ENCODE measurements at places on chromosomes 2 and 18.
A peak's percentile ranks its signal among the peaks of the same experiment; 100 is the strongest.

DNA sequence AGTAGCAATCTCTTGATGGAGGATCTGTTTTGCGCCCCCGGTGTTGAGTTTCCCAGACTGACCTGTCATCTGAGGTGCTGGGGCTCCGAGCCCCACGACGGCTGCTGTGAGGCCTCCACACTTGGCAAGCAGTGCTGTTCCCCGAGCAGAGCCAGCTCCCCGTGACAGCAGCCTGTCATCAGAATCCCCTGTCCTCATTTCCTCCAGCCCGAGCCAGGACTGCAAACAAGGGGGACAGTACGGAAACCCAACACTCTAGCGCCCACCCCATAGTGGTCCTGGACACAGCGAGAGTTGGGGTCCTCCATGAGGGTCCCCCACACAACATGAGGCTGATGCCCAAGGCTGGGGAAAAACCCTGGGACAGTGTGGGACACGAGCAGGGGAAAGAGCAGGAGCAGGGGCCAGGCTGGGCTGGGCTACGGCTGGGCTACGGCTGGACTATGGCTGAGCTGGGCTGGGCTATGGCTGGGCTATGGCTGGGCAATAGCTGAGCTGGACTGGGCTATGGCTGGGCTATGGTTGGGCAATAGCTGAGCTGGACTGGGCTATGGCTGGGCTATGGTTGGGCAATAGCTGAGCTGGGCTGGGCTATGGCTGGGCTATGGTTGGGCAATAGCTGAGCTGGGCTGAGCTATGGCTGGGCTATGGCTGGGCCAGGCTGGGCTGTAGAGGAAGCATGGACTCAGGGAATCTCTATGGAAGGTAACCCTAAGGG lies 1.5 kb upstream of the KLHL30 start:
- no peak for DNase-seq

GRCh38 chr2:121219866-121220265 lies 65.1 kb downstream of the TFCP2L1 start:
- DNase-seq = no peak

GRCh38 chr2:182207049-182207746 lies 219.6 kb downstream of the PDE1A start:
- no peak for DNase-seq

DNA sequence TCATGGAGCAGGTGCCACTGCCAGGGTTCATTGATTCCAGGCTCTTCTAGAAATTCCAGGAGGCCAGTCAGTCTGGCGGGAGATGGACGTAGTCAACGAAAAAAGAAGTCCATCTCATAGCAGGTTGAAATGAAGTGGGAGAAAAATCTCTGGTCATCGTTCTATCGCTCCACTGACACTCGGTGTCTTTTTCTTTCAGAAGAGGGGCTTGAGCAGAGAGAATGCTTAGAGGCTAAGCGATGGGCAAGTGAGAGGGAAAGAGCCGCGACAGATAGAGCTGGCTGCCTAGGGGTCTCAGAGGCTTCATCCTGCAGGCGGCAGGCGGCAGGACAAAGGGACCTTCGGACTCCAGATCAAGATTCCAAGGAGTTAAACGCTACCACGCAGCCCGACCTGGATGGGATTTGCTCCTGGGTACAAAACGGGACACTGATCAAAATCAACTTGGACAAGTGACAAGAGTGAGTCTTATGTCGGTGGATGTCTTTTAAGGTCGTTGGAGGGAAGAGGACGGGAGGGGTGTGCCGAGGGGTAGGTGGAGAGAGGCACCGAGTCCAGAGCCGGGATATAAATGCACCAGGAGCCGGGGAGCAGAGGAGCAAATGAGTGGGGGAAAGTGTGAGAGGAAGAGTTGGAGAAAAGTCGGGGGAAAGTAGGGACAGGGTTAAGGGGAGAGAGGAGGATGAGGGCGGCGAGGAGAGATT lies 677 bp upstream of the TMEM178A start:
- no peak for DNase-seq

DNA sequence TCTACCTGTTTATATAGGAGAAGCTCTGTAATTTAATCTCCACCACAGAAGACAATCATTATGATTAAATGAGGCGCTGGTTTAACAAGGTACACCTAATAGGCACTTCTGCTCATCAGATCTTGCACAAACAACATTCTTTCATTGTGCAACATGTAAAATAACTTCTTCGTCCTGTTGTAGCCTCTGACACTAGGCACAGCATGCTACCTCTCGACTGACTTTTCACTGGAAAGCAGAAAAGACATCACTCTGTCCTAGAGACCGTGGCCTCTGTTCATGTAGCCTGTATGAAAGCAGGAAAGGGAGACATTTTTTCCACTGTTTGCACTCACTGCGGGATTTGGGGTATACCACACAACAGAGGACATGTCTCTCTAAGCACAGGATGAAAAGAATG lies 316.5 kb downstream of the IRS1 start:
- DNase-seq = no peak

DNA sequence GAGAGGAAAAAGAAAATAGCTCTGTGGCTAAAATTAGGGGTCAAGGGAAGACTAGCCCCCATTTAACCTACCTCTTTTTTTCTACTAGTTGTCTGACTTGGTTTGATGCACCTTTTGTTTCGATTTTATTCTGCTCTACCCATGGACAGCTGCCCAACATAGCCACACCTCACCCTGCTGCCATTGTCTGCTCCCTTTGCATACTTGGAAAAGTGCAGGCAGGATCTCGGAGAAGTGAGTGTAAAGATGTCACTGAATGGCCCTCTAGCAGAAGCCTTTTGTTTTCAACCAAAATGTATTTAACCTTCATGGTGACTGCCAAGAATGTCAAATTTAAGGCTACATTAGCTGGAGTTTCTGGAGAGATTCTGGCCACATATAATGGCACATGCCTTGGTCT lies 62.9 kb downstream of the SETBP1 start:
- DNase-seq = no peak

DNA sequence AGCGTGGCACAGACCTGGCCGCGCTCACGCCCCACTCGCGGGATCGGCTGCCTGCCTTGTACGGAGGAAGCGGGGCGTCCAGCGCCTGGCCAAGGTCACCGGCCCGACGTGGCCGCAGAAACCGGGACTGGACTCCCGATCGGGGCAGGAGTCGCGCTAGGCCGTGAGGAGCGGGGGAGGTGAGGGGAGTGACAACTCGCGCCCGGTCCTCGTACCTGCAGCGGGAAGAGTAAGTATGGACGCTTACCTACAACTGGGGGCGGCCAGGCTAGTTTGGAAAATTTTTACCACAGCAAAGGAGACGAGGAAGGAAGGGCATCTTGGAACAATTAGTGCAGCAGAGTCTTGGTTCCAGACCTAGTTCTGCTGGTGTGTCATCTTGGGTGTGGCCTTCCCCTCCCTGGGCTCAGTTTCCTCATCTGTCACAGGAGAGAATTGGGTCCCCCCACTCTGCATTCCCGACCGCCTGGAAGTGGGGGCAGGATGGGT lies 693 bp downstream of the UBE2F start:
- no peak for DNase-seq

GRCh38 chr2:231611273-231612108 lies 18.8 kb downstream of the TEX44 start:
- DNase-seq = peak; percentile 69

DNA sequence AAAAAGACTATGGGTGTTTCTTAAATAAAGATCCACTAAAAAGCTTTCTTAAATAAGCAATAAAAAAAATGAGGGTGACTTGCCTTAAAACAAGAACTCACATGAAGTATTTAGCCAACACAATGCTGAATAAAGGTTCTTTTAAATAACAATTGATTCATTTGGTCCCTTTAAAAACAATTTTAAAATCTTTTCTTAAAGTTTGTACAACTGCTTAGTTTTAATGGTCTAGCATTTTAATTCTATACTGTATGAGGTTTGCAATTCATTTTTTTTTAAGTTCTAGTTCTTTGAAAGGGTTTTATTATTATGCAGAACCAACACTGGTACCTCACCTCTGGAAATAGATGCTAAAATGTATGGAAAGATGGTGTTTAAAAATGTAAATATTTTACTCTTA lies 1017.5 kb downstream of the LRP1B start:
- no peak for DNase-seq

DNA sequence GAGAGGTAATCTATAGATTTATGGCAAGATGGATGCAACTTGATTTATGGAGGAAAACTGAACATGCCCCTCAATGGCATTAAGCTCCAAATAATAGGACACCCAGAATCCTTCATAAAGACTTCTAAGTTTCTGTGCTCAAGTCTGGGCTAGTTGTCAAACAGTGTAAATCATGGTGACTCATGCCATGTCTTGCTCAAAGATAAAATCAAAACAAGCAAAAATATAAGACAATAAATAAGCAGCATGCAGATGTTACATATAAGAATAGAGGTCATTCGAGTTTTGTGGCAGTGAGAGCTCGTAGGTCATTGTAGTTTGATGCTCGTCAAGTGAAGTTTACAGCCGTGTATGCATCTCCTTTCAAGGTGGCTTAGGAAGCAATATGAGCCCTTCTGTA lies 403.2 kb downstream of the THSD7B start:
- DNase-seq = no peak

DNA sequence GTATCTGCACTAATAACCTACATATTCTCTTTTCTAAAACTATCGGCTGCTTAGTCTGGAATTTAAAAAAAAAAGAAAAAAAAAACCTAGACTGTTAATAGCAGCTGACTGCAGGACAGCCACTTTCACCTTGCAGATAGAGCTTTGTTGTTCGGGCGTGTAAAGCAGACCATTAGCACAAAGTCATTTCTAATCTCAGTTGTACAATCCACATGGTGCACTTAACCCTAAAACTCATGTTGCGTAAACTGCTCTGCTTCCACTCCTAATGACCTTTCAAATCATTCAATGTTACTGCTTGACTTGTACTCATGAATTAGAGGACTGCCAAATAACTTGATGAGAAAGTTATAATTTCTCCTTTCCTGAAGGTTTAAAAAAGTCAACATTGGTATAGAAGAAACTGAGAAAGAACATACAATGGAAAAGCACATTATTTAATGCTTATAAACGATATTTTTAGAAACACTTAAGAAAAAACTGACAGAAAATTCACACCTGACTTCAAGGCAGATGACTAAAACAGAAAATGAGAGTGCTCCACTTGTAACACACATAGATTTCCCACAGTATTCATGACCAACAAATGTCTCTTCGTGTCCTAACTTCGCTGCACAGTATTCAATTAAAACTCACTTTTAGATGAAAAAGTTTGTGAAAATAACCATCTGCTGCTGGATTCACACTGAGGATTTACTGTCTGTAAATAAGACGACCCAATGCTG lies 2.6 kb downstream of the CDH2 start:
- DNase-seq = no peak

- no peak for DNase-seq
These were observed 76.4 kb downstream of the ASB1 start for GRCh38 chr2:238502956-238503791.

DNA sequence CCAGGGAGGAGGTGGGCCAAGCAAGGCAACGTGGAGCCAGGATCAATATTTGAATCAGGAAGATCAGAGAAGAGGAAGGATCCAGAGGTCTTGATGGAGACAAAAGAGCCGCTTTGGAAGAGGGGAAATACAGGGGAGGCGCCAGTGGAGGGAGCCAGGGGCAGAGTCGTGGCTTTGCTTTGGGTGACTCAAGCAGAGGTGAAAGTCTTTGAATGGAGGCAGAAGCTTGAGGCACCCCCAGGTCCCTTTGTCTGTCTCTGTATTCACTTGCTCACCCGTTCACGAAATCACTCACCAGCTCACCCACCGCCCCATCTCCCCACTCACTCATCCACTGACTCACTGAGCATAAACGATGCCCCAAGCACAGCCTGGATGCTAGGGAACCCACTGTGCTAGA lies 134.1 kb downstream of the ACOXL start:
- DNase-seq = peak; percentile 73

GRCh38 chr2:96685577-96686459 lies 43.3 kb downstream of the FER1L5 start:
- DNase-seq = no peak

- no peak for DNase-seq
These were observed 361.5 kb downstream of the LPIN1 start for GRCh38 chr2:12107939-12108338.

GRCh38 chr2:159078443-159078842 lies 110.0 kb downstream of the TANC1 start:
- no peak for DNase-seq

GRCh38 chr2:154849482-154849881 lies 151.0 kb downstream of the KCNJ3 start:
- DNase-seq = no peak

GRCh38 chr2:8633735-8634313 lies 48.0 kb upstream of the ID2 start:
- DNase-seq = no peak

DNA sequence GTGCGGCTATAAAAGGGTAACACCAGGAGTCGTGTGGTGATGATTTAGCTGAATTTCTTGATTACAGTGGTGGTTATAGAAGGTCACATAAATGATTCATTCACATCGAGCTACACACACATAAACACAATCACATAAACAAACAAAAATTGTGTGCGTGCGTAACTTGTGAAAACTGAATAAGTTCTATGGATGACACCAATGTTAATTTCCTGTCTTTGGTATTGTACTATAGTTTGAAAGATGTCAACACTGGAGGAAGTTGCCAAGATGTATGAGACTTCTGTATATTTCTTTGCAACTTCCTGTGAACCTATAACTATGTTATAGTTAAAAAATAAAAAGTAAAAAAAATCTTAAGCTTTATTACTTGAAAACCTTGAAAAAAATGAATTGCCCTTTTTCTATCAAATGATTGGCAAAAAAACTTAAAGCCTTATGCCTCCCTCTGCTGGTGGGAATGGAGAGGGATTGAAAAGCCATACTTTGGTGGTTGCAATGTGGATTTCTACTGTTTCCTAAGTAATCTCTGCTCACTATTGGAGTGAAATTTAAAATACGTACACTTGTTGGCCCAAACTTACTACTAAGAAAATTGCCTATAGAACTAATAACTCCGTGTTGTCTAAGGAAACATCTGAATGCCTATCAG lies 227.7 kb downstream of the RPIA start:
- peak; percentile 10 for DNase-seq

- no peak for DNase-seq
These were observed 33.9 kb downstream of the FBXO15 start for GRCh38 chr18:74113711-74114110.

DNA sequence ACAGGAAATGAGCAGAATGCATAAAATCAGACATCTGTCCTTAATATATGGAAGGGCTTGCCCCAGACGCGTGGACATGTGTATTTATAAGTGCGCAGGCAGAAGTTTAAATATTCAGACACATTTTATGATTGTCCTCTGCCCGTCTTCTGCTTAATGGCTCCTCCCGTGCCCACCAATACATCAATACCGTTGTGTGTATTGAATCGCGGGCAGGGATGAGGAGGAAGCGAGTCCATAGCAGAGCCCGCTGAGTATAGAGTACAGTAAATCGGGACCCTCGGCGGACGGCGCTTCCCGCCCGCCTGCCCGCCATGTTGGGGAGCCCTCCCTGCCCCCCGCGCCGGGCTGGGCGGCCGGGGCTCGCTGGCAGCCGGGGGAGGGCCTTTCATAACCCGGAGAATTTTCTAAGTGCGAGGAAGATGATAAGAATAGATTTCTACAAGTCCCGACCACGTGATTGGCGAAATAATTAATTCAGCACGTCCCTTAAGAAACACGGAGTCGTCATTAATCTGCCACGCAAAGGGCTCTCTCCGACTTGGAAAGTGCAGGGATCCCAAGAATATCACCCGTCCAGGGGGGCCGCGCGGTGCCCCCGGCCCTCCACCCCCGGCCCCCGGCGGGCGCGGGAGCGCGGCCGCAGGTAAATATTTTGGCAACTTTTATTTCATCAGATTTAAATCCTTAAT lies at the start of gene HOXD3:
HOXD3 (plus strand) TSS at position 501 of the 692 bp plus-strand sequence. CDS start 11,808 bp downstream, outside the sequence.
- no peak for DNase-seq

- no peak for DNase-seq
These were observed 231.5 kb upstream of the SPRED2 start for GRCh38 chr2:65663831-65664407.
